ENCODE measurements at places on chromosomes 5 and 9. TPM values are rescaled to one million over a fixed set of nuclear protein-coding genes. Genes with fewer than 3 reads are reported as not detected.

- DNase-seq, result peak; percentile 74
Measured at GRCh38 chr9:122350577-122351355, 20.1 kb upstream of the PTGS1 start.

GRCh38 chr5:10585518-10585915, 21.6 kb downstream of the ANKRD33B start:
- no peak for DNase-seq

DNA sequence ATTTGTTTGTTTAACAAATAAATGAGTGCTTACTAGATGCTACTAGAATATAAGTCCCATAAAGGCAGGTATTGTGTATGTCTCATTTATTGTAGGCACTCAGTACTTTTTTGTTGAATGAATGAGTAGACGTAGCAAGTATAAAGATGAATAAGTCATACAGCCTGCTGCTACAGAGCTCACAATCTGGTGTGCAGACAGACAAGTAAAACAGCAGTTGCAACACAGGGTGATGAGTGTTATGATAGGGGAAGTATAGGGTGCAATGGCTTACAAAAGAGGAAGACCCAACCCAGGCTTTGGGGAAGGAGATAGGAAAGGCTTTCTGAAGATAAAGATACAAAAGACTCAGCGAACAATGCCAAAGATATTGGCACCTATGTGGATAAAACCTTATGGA, 47.7 kb downstream of the SH3RF2 start:
- no peak for DNase-seq

DNA sequence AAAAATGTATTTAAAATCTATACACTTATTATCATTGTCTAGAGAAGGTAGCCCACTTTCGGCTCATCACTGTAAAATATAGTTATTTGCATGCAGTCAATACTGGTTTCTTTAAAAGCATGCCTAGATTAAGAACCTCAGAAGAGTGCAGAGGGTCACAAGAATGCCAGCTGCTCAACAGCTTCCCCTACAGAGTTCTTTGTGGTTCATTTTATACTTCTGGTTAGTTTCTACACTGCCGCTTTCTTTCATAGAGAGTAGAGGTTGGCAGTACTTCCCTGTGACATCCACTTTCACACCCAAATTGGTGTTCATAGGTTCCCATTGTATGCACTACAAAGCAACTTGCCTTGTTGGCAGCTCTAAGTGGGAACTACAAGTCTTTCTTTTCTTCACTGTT, 137.3 kb downstream of the KIAA0825 start:
- no peak for DNase-seq

- DNase-seq, result peak; percentile 57
Measured at GRCh38 chr5:136012041-136012804, 16.6 kb upstream of the TGFBI start.

GRCh38 chr5:7325975-7326913, 69.7 kb upstream of the ADCY2 start:
- peak; percentile 84 for DNase-seq

GRCh38 chr5:136057401-136058038, 28.7 kb downstream of the TGFBI start:
- DNase-seq, result peak; percentile 39

CTXN3 gene
- not detected for total RNA-seq

IGIP gene
- 13.7 TPM for total RNA-seq

CNTNAP3 gene
- 25.7 TPM for total RNA-seq

PCDHGA6 gene
- 7.4 TPM for total RNA-seq

SLC6A19 gene
- not detected for total RNA-seq

Measured in fibroblast of the aortic adventitia (primary cell).